ENCODE measurements at places on chromosomes 3 and 15. TPM values are rescaled to one million over a fixed set of nuclear protein-coding genes. Genes with fewer than 3 reads are reported as not detected.

DNA sequence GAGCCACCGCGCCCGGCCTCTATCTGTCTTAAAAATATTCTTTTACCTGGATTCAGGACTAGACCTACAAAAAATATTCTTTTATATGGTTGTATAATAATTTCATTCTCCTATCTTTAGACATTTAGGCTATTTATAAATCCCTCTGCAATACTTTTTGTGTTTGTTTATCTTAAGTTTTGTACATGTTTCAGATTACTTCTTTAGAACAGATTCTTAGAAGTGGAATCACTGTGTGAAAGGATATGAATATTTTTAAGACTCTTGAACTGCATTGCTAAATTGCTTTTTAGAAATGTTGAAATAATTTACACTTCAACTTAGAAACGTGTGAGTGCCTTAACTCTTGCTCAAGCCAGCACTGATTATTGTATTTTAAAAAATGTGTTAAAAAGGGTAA lies 131.3 kb upstream of the PTX3 start:
- no peak for DNase-seq

DNA sequence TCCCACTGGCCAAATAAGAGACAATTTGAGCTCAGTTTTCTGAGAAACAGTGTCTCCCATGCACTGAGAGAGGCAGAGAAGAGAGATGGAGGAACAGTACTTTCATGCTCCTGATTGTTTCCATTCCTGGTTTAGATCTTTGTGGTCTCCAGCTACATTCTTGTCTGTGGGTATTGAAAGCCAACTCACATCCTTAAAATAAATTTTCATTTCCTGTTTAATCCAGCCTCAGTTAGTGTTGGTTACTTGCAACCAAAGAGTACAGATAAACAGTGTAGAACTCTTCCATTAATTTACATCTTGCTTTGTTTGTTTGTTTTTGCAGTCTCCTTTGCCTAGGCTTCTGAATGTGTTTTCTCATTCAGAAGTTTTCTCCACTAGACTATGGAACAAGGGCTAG lies 123.7 kb upstream of the CLSTN2 start:
- no peak for DNase-seq

GRCh38 chr15:85865070-85865684 lies 70.5 kb upstream of the KLHL25 start:
- DNase-seq = peak; percentile 80

DNA sequence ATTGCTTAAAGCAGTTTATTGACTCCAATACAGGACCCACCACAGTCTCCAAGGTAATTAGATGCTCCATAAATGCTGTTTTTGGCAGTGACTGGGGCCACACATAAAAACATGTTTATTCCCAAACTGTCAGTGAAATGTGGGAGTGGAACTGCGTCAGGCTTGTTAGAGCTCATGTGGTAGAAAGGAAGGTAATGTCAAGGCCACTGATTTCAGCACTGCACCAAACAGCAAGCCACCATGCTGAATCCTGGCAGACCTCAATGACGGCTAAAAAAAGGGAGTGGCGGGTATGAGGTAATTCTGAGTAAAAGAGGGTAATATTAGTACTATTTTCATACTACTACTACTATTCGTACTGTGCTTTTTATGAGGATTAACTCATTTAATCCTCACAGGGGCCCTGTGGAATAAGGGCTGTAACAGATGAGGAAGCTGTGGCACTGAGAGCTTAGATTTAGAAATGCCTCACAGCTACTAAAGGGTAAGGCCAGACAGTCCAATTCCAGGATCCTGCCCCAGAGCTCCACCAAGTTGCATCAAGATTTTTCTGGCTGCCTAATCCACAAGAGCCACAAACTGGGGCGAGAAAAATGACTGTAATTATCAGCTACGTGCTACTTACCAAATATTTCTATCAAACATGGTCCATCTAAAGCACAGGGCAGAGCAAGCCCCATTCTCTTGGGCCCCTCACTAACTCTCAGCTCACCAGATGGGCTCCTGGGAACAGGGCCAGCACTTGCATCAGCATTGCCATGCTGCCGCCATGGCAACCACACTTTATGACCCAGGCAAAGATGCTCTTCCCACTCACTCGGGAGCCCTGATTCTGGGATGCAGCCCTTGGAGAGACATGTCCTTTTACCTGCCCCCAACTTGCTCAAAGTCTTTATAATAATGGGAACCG lies 83.6 kb upstream of the SPATA12 start:
- peak; percentile 83 for DNase-seq

GRCh38 chr15:38733331-38733730 lies 168.7 kb upstream of the RASGRP1 start:
- no peak for DNase-seq

GRCh38 chr3:149820183-149820582 lies 7.2 kb downstream of the RNF13 start:
- DNase-seq = no peak

DNA sequence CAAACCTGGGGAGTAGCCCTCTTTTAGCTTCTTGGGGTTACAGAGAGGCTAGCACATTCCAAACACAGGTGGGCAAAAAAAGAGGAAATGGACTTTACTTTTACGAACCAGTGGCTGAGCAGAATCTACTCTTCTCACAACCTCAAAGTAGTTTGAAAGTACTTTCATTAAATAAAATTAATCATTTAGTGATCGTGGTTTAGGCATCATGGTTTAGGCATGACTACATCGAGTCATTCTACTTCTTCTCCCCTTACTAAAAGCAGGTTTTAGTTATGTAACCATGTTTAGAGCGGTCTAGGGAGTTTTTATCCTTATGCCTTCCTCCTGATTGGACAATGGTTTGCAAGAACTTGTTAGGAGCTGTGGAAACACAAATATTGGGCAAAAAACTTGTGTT lies 2.5 kb upstream of the GREM1 start:
- DNase-seq = no peak

DNA sequence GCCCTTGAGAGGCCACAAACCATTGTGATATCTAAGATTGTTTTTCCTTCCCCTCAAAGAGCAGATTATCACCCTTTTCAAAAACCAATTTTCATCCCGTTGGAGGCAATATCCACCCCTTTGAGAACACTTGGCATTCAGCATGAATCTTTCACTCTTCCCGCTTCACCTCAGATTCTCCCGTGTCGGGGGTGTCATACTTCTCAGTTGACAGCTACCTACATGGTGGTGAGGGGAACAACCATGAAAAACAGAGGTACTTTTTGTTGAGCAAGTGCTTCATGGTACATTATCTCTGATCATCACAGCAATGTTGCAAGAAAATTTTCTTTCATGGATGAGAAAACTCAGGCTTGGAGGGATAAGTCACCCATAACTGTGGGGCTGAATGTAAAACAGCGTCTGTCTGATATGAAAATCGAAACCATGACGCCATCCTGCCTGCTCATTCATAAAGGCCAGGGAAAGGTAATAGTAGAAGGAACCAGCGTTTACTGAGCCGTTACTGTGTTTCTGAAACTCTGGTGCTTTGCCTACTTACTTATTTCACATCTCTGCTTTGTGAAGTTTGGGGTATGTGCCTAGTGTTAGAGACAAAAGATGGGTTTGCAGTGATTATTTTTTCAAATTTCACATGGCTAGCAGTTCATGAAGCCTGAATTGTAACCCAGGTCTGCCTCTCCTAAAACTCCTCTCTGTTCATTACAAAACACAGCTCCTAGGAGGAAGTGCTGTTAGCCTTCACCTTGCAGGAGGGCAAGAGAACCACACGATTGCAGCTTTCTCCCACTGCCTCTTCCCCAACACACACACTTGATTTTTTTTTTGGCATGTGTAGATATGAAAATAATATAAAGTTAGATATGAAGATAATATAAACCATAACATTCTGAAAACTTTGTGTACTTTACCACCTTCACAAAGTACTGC lies 35.4 kb downstream of the SV2B start:
- DNase-seq = no peak

GRCh38 chr3:66128623-66129022 lies 89.9 kb upstream of the MAGI1 start:
- DNase-seq = no peak

DNA sequence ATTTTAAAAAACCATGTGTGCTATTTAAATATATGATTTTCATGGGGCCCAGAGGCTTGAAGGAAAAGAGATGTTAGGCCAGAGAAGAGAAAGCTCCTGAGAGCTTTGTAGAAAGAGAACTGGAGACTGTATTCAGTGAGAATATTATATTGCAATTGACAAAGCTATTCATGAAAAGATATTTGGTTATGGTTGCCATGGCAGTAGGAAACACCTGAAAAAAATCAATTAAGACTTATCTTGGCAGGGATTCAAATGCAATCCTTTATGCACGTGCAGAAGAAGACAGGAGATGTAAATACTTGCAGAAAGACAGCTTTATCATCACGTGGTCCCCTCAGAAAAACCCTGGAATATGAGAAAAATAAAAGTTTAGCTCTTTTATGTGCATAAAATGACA lies 636.0 kb upstream of the TBL1XR1 start:
- DNase-seq = peak; percentile 72

DNA sequence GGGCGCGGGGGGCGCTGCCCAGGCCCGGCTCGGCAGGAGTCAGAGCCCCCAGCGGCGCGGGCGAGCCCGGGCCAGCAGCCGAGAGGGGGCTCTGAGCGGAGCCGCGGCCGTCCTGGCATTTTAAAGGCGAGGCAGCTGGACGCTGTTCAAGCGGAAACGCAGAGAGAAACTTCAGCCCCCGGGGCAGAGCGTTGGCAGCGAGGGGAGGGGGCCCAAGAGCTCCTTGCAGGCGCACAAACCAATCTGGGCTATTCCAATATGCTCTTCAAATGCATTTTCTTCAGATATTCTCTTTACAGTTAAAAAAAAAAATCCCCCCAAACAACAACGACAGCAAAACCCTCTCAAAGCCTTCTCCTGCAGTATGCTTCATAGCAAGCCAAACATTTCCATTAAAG lies at the start of gene CTXND1:
TSS of gene CTXND1 (minus strand) at position 93 of the 398 bp plus-strand sequence. CDS start 50,264 bp downstream, outside the sequence.
- peak; percentile 63 for DNase-seq

DNA sequence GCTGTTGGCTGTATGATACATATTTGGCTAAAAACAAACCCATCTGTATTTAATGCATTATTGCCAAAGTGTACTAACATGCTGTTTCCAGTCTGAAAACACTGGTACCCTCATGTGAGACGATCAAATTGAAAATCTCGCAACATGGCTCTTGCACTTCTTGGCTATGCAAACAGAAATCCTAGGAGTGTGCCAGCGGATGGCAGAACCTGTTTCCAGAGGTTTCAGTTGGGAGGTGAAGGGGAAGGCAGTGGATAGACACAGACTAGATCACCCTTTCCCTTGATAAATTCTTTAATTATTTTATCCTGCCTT lies 350.3 kb downstream of the TUSC7 start:
- DNase-seq = peak; percentile 13

- no peak for DNase-seq
Measured at GRCh38 chr3:59540241-59540640, 490.4 kb upstream of the CFAP20DC start.

DNA sequence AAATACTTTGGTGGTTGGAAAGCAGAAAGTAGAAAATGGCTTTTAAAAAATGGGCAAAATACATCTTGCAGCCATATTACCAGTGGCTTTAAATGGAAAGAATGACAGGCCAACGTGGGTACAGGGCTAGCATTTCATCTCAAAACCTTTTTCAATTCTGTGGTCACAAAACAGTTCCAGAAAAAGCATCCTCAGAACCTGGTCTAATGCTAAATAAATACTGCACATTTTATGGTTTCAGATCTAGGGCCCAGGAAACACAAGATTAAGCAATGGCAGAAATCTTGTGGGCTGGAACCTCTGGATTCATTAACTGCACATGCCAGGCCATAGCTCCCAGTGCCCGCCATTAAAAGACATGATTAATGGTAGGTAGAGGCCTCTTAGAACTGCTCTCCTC lies 470.2 kb upstream of the RASGRP1 start:
- DNase-seq = no peak

DNA sequence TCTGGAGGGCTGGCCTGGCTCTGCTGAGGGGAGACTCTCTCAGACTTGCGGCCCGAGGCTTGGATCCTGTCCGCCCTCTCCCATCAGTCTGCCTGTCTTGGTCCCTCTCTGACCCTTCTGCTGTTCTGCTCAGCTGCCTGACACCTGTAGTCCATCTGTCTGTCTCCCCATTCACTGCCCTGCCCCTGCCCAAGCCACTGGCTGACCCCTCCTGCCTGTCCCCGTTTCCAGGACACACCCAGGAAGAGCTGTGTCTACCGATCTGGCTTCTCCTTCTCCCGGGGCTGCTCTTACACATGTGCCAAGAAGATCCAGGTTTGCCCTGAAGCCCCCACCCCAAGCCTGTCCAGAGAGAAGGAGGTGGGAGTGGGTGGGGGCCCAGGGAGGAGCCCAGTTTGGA lies 18.5 kb downstream of the NT5DC2 start:
- DNase-seq = no peak

DNA sequence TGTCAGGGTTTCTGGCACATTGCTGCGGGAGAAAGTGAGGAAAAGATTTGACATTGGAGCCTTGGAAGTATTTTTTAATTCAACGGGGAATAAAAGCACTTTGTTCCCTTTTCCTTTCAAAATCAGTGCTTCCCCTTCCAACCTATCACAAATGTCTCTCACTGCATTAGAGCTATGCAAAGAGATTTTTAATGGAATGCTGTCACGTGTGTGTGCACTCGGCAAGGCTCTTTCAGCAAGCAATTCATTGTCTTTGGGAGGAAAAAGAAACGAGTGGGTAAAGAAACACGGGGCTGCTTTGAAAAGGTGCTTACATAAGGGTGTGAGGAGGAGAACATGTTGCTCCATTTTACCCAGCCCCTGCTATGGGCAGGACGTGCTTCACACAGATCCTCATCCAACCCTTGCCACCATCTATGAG lies 490.4 kb upstream of the PROK2 start:
- DNase-seq = no peak

DNA sequence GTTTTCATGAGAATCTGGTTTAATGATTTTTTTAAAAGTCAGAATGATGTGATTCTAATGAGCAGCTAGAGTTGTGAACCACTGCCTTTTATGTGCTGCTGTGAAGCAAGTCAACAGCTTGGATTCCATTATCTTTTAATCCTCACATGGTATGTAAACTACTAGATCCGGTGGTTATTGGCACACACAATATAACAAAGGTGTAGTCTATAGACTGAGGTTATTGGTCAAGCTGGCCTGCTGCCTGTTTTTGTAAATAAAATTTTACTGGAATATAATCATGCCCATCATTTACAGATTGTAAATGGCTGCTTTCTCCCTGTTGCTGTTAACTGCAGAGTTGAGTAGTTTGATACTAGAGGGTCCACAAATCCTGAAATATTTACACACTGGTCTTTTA lies 103.1 kb downstream of the OTOL1 start:
- DNase-seq = no peak

DNA sequence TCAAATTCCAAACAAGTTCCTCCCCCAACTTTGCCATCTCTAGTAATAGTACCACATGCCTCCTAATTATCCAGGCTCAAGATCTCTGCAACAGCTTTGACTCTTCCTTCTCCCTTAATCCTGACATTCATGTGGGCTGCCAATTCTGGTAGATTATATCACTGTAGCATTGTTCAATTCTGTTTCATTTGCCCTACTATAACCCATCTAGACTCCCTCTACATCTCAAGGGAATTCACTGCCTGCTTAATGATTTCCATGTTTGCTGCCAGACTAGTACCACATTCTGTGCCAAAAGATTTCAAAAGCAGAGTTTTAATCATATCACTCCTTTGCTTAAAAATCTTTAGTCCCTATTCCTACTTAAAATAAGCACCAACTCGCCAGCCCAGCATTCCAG lies 34.6 kb upstream of the PPIB start:
- no peak for DNase-seq

- no peak for DNase-seq
Measured at GRCh38 chr3:78818161-78818985, 949.4 kb downstream of the ROBO1 start.

The MYEF2 gene
- total RNA-seq = 19.9 TPM

The CD96 gene
- 6.2 TPM for total RNA-seq

The RBP2 gene
- not detected for total RNA-seq

The GAP43 gene
- 3.6 TPM for total RNA-seq

The PIAS1 gene
- total RNA-seq = 56.2 TPM
